Breast epithelium (tissue), 4 donors: ENCODE measurements at places on chromosomes 13 and 19.

DNA sequence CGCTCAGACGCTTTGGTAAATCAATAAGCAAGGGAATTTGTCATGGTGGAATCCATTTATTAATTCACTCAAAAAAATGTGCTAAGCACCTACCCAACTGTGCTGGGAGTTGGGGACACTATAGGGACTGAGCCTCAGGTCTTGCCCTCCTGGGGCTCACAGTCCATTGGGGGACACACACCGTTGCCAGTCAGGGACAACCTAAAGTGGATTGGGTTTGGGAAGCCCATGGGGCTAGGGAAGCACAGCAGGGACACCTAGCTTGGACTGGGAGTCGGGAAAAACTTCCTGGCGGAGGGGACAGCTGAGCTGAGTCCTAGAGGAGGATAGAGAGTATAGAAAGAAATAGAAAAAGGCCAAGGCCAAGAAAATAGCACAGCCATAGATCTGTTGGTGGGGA lies 8.5 kb downstream of the FOSB start:
- DNase-seq, result no peak

- no peak for DNase-seq
Measured at GRCh38 chr13:114048443-114048842, 74.6 kb upstream of the C13orf46 start.

GRCh38 chr19:32287811-32288227 lies 57.6 kb upstream of the ZNF507 start:
- no peak for DNase-seq

DNA sequence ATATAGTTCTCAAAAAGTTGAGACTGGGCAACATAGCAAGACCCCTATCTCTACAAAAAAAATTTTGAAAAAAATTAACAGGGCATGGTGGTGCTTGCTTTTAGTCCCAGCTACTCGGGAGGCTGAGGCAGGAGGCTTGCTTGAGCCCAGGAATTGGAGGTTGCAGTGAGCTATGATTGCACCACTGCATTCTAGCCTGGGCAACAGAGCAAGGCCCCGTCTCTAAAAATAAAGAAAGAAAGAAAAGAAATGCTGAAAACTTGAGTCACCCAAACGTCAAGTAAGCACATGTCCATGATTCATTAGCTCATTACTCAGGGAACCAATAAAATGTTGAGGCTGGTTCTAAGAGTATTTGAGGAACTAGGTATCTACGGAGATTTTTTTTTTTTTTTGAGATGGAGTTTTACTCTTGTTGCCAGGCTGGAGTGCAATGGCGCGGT lies 33.9 kb upstream of the SEMA6B start:
- DNase-seq, result no peak

DNA sequence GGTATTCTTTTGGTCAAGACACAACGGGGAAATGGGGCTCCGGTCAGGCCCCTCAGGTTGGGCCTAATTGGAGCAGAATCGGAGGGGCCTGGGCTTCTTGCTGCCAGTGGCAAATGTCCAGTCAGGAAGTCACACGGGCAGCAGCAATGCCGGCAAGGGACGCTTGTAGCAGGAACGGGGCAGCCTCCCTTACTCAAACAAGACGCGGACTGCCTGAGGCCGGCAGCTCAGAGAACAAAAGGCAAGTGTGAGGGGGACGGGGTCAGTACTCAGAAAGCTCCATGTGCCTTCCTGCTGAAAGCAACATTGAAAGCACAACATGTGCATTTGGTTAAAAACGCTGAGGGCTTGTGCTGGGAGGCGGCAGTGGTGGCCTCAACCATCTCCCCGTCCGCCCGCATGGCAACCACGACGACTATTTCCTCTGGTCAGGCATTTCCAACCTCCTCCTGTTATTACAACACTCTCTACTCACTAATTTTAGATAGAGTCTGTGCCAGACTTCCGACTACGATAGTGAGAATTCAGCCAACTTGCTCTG lies 20.5 kb upstream of the RASA3 start:
- no peak for DNase-seq

- DNase-seq, result no peak
Measured at GRCh38 chr13:111514610-111515306, 194.3 kb downstream of the TEX29 start.

DNA sequence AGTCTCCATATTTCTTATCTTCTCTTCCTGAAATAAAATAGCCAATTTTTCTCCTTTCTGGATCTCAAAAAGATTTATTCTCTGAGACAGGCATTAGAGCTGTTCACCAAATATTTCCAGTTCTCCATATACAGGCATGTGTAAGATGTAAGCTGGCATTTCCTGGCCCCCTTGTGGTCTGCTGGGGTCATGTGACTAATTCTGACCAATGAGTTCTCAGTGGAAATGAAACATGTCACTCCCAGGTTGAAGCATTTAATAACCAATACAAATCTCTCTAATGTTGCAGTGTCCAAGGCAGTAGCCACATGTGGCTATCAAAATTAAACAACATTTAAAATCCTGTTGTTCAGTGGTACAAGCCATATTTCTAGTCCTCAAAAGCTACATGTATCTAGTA lies 14.8 kb upstream of the CACNA1A start:
- DNase-seq, result no peak

DNA sequence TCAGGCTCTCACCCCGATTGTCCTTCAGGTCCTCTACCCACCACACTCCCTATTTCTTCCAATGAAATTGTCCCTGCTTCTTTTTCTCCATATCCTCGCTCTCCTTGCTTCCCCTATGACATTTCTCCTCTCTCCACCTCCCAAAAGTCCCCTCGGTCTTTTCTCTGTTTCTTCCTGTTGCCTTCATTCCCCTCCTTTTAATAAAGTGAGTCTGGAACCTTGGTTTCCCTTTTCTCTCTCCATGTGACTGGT lies 676 bp upstream of the ZNF574 start:
- DNase-seq, result no peak

DNA sequence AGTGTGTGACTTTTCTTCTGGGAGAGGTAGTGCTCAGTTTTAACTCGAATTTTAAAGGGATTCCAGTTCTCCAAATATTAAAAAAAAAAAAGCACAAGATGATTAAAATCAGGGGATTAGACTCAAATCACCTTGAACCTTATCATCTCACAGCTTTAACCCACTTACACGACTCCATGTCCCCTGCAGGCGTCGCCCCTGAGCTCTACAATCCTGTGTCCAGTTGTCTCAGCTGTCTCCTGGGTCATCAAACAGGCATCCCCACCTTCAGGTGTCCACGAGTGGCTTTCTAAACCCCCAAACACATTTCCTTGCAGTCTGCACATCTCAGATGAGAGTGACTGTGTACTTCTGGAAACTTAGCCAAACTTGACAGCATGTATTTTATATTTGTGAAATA lies 14.1 kb downstream of the ZNF808 start:
- DNase-seq, result no peak

DNA sequence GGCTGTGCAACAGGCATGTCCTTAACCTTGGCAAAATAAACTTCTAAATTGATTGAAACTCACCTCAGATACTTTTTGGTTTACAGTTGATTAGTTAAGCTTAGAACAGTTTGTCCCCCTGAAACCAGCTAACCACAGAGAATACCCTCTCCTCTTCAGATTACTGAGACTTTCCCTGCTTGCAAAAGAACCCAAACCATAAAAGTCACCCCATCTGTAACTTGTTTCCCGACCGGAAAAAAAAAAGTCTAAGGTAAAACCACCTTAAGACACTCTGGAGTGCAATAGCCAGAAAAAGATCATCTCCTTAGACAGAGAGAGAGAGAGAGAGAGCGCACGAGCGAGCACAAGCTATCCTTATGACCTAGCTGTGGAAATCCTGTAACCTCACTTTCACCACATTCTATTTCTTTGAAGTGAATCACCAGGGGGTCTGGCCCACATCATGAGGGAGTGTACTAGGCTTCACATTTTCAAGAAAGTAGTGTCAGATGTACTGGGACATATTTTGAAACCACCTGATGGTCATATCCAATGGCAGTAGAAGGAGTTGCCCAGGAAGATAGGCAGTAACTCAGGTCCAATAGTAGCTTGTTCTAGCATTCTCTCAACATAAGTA lies 11.1 kb upstream of the GTF2F2 start:
- no peak for DNase-seq
